ENCODE measurements at places on chromosomes 12 and 14.
A peak's percentile ranks its signal among the peaks of the same experiment; 100 is the strongest.

DNA sequence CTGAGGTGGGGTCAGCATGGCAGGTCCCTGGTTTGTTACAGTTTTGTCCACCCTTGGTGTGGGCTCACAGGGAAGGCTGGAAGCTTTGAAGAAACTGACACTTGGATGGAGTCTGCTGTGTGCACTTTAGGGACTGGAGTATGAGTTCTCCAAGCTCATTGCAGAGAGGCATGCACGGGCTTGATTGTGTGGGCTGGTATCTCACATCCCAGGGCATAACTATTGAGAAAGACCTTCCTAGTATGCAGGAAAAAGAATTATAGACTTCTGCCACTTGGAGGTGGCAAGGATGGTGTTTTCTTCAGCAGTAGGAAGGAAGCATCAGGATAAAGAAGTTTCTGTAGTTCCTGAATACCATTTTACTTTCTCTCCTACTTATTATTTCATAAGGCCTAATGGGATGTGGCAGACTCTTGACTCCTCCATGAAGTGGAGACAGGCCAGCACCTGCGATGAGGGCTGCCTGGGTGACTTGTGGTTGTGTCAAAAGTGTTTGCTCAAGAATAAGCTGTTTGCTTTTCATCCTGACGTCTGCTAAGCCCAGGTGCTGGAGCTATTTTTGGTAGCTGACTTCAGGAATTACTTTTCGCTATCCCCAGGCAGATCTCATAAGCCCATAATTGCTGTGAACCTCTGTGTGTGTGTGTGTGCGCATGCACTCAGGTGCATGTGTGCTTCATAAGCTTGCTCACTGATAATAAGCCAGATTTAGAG is 125.8 kb downstream of the KTN1 start:
- no peak for DNase-seq

- no peak for DNase-seq
Observed at GRCh38 chr14:102321456-102322422, 2.2 kb downstream of the ZNF839 start.

- DNase-seq, result peak; percentile 39
Observed at GRCh38 chr12:19893514-19893913, 454.2 kb downstream of the AEBP2 start.

DNA sequence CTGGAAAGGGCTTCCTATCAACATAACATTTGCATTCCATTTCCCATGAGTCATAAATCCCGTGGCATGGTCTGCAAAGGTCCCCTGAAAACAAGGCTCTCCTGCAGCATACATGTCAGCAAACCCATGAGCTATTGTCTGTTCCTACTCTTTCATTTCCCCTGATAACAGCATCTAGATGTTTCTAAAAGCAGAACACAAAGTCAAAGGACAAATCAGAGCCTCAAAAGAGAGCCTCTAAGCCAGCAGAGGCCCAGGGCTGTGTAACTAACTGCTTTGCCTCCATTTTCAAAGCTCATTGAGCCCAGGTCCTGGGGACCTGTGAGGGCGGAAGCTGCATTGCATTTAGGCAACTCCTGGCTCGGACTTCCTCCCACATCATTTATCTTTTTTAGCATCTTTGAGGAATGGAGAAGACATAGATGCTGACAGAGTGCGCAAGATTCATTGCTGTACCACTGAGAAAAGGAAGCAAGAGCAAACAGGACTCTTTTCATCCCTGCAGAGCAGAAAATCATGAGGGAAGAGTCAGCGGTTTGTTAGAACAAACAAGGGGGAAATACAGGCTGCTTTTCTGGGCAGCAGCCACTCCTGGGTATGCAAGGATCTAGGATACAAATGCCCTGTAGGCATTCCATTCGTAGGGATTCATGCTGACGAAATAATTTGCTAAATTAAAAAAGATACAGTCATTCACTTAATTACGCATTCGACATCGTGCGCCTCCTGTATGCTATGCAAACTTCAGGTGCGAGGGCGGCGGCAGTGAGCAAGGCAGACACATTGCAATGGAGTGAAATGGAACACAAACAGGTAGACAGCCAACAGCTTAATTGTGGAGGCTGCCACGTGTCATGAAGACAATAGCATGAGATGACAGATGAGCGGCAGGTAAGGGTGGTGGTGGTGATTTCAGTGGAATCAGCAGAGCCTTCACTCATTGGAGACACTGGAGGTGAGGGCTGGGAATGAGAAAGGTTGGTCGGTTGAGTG is 131.0 kb downstream of the TMEM132D start:
- DNase-seq, result no peak

DNA sequence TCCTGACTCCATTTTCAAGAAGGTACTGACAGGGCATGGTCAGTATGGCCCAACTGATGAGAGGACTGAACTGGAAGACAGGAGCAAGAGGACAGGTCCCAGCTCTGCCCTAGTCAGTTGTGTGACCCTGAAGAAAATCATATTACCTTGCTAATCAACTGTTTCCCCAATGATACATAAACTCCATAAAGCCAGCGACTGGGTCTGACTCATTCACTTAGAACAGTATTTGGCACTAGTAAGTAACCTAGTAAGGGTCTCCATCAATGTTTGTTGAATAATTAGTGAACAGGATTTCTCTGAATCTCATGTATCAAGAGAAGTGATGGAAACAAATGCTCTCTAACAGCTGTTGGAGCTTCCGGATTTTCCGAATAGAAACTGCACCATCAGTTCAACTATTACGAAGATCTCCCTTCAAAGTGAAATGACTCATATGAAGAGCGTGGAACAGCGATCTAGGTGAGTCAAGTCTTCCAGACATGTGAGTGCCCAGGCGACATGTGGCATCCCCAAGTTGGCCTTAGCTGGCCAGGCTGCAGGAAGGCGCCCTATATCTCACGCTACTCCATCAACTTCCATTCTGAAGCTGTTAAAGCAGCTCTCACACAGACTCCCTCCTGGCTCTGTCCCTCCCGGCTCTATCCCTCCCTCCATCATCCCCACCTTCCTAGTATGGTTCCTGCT is 94.5 kb downstream of the TTC7B start:
- no peak for DNase-seq

GRCh38 chr14:69312608-69313007 is 52.6 kb downstream of the GALNT16 start:
- no peak for DNase-seq

DNA sequence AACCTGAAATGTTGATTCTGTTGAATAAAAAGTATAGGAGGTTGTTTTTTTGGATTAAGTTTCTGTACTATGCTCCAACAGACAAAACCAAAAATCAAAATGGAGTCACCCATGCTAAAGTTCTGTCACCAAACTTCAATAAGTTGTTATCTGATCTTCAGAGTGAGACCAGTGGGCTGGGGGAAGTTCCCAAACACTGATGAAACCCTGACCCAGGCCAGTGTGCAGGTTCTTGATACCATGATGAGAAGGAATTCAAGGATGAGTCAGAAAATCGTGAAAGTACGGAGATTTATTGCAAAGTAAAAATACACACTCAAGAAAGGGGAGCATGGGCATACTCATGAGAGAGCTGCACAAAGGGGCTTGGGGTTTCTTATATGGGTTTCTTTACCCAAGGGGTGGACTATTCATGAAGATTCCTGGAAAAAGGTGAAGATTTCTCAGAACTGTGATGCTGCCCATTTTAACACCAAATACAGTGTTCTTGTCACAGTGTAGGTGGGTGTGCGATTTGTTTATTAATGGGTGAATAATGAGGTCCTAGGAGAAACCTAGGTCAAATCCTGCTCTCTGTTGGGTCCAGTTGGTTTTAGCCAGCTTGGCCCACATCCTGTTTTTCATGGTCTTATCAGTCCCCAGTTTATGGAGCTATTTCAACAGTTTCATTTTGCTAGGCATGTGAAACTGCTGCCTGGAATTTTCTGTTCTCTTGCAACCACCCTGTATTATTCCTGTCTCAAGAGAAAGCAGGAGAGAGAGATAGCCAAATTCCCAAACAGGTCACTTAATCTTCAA is 27.5 kb upstream of the DENND5B start:
- DNase-seq, result peak; percentile 28

GRCh38 chr12:91098941-91099340 is 12.4 kb downstream of the LUM start:
- DNase-seq, result no peak

- DNase-seq, result peak; percentile 80
Observed at GRCh38 chr12:89051065-89051677, 301.1 kb downstream of the DUSP6 start.

GRCh38 chr12:57908511-57908910 is 32.9 kb upstream of the ATP23 start:
- DNase-seq, result no peak

GRCh38 chr12:7431993-7432685 is 11.8 kb downstream of the CD163L1 start:
- DNase-seq, result no peak

DNA sequence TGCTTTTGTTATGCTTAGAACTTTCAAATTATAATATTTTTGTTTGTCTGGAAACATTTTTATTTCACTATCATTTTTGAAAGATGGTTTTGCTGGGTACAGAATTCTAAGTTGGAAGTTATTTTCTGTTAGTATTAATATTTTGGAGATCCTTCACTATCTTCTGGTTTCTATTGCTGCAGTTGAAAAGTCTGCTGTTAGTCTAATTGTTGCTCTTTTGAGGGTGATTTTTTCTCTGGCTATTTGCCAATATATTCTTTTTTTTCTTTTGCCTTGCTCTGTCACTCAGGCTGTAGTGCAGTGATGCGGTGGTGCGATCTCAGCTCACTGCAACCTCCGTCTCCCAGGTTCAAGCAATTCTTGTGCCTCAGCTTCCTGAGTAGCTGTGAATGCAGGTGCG is 28.2 kb upstream of the ARID2 start:
- peak; percentile 25 for DNase-seq

GRCh38 chr12:93126069-93126474 is 197.0 kb upstream of the EEA1 start:
- no peak for DNase-seq

- DNase-seq, result peak; percentile 73
Observed at GRCh38 chr12:9741726-9742125, 8.8 kb upstream of the CLECL1 start.

DNA sequence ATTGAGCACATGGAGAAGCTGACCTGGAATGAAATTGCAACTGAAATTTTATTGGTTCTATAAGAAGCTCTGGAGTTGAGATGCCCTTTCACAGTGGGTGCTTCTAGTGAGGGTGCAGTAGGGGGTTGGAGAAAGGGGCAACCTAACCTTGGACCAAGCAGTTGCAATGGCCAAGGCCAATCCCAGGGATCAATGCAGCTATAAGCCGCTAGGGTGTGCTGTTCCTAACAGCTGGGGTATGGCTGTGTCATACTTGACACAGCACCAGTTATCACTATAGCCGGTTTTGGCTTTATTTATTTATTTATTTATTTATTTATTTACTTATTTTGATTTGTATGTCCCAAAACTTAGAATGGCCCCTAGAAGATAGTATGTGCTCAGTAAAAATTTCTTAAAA is 505.9 kb downstream of the FLRT2 start:
- DNase-seq, result peak; percentile 44

- no peak for DNase-seq
Observed at GRCh38 chr12:47218191-47218654, 138.5 kb upstream of the AMIGO2 start.

DNA sequence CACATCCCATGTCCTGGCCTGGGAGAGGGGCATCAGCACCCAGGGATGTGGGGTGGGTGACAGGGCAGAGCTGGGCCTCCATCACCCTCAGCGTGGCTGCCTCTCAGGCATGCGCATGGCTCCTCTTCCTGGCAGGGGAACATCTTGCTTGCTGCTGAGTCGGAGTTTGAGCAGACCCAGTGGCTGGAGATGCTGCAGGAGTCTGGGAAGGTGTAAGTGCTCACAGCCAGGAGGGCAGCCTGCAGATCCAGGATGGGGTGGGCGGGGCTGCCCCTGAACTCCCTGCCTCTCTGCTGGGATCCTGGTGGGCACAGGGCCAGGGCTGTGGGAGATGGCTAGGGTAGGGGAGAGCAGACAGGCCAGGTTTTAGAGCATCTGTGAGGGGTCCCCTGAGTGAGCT is 16.2 kb downstream of the PLEKHD1 start:
- DNase-seq, result no peak

DNA sequence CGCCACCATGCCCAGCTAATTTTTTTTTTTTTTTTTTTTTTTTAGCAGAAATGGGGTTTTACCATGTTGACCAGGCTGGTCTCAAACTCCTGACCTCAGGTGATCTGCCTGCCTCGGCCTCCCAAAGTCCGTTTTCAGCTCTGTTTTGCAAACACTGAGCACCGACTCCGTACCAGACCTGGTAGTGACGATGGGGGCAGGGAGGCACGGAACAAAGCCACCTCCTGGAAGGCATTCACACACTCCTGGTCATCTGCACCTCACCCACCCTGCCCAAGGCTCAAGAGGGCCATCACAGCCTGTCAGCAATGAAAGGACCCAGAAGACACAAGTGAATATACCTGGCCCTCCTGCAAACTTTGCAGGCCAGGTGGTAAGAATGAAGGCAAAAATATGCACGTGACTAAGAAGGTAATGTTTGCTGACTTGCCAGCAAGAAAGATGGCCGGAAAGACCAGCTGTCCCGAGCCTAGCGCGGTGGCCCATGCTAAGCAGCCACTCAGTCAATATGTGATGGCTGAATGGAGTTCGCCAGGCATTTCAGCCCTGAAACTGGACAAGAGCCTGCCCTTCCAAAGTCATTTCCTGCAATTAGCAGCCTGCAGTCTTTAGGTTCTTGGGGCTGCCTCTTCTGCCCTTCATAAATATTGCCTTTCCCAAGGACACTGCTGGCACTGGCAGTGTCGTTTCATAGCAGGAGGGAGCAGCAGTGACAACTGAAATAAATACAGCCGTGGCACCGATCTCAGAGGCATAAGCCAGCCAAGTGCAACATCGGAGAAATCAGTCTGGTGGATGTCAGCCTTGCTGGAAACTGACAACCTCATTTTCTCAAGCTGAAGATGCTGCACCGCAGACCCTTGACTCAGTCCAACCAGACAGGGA is 17.6 kb downstream of the MMAB start:
- DNase-seq, result no peak

DNA sequence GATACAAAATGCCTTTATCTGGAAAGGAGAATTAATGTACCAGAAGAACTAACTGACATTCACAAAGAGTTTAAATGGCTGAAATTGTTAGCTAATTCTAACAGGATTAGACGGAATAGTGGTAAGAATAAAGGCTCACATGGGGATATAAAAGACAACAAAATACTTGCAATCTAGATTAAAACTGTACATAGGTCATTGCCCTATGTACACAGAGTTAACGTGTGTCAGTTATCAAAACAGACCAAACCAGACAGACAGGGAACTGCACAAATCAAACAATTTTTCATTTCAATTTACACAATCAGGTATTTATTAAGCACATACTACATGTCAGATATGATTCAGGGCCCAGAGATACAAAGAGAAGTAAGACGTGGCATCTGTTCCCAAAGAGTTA is 12.6 kb downstream of the TMTC1 start:
- no peak for DNase-seq

GRCh38 chr14:52693532-52693931 is 1.8 kb downstream of the ERO1A start:
- no peak for DNase-seq

- no peak for DNase-seq
Observed at GRCh38 chr12:129067491-129067890, 214.2 kb downstream of the GLT1D1 start.

DNA sequence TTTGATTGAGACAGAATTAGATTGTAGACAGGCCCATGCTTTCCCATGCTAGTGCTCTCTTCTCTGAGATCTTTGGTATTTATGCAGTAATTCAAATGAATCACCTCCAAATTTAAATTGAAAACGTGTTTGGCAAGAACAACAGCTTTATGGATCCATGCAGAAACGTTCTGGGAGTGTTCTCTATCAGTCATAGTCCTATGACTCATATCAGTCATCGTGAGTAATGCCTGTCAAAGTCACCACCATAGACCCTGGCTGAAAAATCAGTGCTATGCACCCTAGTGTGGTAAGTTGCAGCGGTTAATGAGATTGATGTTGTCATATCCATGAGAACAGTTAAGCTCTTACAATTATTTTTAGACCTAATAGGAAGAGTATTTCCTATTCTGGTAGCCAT is 90.1 kb upstream of the FOXG1 start:
- no peak for DNase-seq

GRCh38 chr14:71725922-71726579 is 206.2 kb upstream of the RGS6 start:
- peak; percentile 41 for DNase-seq
